ENCODE measurements at places on chromosomes 3 and 15.

DNA sequence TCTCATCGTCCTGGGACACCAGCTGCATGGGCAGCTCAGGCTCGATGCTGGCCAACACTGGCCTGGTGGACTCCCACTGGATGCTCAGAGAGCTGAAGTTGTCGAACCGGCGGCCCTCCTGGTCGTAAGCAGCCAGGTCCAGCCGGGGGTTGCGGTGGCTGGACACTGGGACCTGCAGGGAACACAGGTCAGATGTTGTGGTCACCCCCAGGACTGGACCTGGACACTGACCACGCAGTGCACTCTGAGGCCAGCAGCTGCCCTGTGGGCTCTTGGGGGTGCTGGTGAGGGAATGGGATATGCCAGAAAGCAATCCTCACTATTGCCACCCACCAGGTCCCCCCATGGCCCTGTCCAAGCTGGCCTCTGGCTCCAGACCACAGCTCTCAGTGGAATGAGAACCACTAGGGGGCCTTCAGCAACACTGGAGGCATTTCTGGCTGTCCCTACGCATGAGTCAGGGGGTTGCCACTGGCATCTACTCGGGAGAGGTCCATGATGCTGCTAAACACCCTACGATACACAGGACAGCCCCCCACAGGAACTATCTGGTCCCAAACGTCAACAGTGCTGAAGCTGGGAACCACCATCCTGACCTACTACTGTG, 66.1 kb downstream of the NUP210 start:
- no peak for DNase-seq

GRCh38 chr15:100311833-100312476, 29.8 kb downstream of the ADAMTS17 start:
- DNase-seq, result no peak

GRCh38 chr3:16849229-16849628, 35.5 kb upstream of the PLCL2 start:
- peak; percentile 30 for DNase-seq

- no peak for DNase-seq
Observed at GRCh38 chr15:65032801-65033537, 3.5 kb upstream of the MTFMT start.

GRCh38 chr3:101677436-101678286, 729 bp upstream of the ZBTB11 start:
- DNase-seq, result no peak

DNA sequence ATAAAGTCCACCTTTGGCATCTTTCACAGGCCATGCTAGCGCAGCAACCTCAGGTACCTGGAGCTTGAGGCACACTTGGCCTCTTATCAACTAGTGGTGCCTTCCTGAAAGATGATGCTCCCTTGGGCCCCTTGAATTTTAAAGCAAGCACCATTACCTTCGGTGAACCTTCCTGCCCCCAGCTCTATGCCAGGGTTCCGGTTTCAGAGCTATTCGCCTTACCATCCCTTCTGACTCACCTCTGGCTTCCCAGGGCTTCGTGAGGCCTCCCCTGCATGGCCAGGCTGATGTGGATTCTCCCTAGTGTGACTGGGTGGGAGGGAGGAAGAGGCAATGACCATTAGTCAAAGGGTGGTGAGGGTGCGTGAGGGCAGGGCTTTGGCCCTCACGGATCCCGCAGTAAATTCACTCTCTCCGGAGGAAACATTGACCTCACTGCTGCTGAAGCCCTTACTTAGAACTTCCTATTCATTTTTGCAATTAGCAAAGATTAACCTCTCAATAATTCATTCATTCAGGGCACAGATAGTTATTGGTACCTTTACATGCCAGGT, 16.3 kb downstream of the BHLHE40 start:
- no peak for DNase-seq
